ENCODE measurements at places on chromosomes 1 and 21. TPM values are rescaled to one million over a fixed set of nuclear protein-coding genes. Genes with fewer than 3 reads are reported as not detected.

- no peak for DNase-seq
Observed at GRCh38 chr1:42038261-42038660, 114.9 kb upstream of the GUCA2B start.

DNA sequence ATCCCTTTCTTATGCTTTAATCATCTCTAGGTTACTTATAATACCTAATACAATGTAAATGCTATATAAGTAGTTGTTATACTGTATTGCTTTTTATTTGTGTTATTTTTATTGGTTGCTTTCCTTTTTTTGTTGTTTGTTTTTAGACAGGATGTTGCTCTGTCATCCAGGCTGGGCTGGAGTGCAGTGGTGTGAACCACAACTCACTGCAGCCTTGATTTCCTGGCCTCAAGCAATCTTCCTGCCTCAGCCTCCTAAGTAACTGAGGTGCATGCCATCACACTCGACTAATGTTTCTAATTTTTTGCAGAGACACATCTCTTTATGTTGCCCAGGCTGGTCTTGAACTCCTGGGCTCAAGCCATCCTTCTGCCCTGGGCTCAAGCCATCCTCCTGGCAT, 26.9 kb downstream of the KRTAP19-8 start:
- DNase-seq: no peak

DNA sequence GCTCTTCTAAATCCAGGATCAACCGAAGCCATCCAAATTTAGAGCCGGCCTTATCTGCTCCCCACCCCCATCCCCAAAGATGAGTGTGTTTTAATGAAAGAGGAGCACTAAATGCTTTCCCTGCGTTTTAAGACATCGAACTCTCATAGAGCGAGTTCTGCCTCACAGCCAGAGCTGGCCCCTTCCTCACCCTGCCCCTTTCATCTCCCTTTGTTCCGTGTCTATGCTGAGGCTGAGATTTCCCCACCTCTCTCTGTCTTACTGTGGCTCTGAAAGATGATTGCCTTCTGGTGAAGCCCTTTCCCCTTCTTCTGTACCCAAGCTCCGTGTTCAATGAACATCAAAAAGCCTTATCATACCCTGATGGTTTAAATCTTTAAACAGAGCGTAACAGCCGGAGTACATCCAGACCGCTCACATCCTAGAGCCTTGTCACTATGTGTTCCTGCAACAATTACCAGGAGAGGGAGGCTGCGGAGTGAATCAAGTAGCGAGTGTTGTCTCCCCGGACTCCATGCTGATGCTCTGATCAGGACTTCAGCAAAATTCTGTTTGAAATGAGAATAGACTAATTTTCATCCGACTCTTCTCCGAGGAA, 110.1 kb downstream of the ZNF326 start:
- DNase-seq: no peak

DNA sequence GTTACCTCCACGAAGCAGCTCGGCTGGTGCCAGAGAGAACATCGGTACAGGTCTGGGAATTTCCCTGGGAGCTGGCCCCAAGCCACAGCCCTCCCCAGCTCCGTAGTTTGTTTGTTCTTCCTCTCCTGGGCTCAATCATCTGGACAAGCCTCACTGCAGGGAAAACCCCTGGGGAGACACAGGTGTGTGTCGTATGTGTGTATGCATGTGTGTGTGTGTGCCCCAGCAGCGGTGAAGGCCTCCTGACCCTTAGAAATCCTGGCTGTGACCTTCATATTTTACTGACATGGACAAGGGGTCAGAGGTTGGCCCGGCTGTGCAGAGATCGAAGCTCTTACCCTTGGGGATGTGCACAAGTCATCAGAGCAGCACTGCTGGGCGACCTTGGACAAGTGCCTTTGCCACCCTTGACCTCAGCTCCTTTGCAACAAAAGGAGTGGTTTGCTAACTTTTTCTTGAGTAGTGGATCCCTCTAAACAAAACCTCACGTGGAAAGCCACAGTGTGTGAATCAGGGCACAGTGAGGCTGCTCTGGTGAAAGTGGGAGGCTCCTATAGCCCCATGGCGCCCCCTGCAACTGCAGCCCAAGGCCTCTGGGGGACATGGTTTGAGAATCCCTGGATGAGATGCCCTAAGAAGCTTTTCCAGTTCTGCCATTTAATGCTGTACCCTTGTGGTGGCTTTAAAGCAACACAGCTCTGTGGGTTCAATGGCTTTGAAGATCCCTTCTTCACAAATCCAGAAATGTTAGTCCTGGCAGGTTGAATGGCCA, 12.3 kb upstream of the IL22RA1 start:
- peak; percentile 64 for DNase-seq

- DNase-seq: peak; percentile 78
Observed at GRCh38 chr1:117820694-117821381, 108.6 kb downstream of the GDAP2 start.

DNA sequence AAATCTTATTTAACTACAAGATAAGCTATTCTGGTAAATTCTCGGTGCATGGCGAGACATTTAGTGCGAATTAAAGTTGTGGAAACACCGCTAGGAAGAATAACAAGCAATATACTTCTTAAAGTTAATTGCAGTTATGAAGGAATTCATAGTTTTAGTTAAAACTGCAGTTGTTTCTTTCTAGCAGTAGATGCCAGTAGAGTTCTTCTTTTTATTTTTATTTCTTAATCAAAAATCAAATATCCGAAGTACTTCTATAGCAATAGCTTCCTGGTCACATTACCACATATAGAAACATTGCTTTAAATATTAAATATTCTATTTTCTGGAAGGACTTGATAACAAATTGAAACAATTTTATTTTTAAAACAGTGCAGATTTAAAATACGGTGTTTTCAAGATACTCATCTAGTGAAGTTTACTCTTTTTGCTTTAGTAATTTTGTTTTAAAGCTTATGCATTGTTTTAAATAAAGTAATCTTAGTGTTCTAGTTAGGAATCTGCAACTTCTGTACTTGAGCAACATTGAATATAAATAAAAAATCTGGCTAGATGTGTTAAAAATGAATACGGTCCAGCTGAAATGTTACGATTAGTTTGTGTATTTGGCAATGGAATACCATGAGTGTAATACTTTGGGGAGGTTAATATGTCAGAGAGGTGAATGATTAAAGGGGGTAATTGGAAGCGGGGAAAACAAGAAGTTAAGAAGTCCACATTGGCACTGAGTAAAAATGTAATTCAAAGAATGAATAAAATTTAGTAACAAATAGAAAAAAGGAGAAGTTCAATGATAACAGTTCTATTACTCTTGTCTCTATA, 2.7 kb upstream of the PRKACB start:
- no peak for DNase-seq

- no peak for DNase-seq
Observed at GRCh38 chr1:184389446-184389845, 2.6 kb downstream of the C1orf21 start.

- DNase-seq: no peak
Observed at GRCh38 chr1:203213126-203213525, 16.3 kb downstream of the CHIT1 start.

GRCh38 chr1:198701766-198702539, 63.1 kb downstream of the PTPRC start:
- DNase-seq: no peak

- no peak for DNase-seq
Observed at GRCh38 chr1:66305927-66306326, 228.0 kb upstream of the SGIP1 start.

GRCh38 chr1:180603223-180603849, 28.5 kb upstream of the XPR1 start:
- DNase-seq: no peak

DNA sequence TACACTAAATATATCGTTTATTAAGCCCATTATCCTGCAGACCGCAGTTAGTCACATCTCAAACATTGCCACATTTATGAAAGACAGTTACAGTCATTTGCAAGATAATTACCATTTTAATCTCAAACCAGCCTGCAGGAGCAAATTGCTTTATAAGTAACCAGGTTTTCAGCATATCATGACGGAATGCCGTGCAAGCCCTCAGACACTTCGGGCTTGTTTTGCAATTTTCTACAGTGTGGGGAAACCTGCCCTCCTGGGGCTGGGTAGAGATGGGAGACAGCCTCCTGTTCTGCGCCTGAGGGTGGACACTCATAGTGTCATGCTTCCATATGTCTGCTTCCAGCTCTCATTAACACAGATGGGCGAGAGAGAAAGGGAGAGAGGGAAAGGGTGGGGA, 563.9 kb downstream of the NPHP4 start:
- DNase-seq: no peak

GRCh38 chr1:206004826-206005225, 1.6 kb upstream of the RAB7B start:
- no peak for DNase-seq

DNA sequence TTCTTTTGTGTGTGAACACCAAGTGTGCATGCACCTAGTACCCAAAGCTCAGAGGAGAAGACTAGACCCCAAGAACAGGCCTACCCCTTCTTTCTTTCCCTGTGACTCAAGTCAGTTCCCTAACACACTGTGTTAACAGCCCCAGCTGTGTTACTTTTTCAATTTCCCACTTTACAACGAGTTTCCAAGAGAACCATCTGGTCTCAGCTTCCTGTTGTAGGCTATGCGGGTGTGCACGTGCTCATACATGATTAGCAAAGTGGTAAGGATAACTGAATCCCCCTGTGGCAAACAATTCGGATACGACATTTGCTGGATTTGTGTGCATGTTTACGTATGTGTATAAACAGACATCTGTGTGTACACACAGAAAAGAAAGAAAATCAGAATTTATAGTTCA, 17.9 kb downstream of the IFNAR2 start:
- DNase-seq: no peak

- DNase-seq: peak; percentile 83
Observed at GRCh38 chr1:110060034-110060661, 10.3 kb downstream of the ALX3 start.

DNA sequence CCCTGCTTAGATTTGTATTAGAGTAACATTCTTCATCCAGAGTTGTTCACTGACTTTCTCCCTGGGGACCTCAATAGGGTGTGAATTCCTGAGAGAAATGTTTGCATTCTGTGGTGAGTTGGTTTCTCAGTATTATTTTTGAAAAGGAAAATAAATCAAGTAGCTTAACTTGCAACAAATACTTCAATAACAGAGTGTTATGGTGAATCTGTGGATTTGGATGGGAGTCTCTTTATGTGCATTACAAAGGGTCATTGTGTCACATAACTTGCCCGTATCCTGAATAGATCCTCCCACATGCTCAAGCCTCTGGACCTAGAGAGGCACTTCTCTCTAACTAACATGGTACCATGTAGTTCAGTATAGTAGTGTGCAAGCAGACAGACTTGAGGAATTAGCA, 68.4 kb upstream of the IPO9 start:
- DNase-seq: no peak

GRCh38 chr1:25971811-25972180, 26.1 kb downstream of the PAFAH2 start:
- DNase-seq: no peak

DNA sequence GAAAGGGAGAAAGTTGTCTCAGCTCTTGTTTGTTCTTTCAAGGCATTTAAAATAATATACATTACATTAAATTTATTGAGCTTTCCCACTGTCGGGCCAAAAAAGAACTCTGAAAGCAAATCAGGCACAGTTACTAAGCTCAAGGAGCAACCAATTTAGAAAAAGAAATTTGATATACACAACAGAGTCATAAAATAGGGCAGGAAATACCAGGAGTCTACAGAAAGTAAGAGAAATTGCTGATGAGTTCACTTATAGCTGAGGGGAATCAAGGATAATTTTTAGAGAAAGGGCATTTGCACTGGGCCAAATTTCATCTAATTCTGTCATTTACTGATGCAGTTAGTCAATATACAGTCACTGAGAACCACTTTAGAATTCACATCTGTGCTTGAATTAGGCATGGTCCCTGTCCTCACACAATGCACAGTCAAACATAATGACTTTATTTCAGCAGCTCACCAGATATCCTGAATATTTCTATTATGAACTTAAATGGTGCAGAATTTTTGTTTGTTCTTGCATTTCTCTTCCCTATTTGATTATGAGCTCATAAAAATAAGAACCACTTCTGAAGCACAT, 249.6 kb upstream of the BEND5 start:
- no peak for DNase-seq

- no peak for DNase-seq
Observed at GRCh38 chr1:88649932-88650331, 34.1 kb upstream of the PKN2 start.

GRCh38 chr1:156246781-156247459, 936 bp downstream of the PAQR6 start:
- peak; percentile 86 for DNase-seq

DNA sequence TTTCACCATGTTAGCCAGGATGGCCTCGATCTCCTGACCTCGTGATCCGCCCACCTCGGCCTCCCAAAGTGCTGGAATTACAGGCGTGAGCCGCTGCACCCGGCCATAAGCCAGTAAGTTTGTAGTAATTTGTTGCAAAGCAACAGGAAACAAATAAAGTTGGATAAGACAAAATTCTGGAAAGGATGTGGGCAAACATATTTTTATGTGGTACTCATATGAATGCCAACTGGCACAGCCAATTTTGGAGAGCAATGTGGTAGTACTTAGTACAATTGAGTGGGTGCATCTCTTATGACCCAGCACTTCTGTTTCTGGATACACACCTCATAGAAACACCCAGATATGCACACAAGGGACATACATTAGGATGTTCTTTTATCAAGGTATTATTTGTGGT, 8.4 kb upstream of the IL12RB2 start:
- DNase-seq: no peak

- no peak for DNase-seq
Observed at GRCh38 chr1:218182455-218182854, 102.6 kb upstream of the RRP15 start.

- peak; percentile 54 for DNase-seq
Observed at GRCh38 chr21:45532826-45533360, 9.3 kb downstream of the SLC19A1 start.

DNA sequence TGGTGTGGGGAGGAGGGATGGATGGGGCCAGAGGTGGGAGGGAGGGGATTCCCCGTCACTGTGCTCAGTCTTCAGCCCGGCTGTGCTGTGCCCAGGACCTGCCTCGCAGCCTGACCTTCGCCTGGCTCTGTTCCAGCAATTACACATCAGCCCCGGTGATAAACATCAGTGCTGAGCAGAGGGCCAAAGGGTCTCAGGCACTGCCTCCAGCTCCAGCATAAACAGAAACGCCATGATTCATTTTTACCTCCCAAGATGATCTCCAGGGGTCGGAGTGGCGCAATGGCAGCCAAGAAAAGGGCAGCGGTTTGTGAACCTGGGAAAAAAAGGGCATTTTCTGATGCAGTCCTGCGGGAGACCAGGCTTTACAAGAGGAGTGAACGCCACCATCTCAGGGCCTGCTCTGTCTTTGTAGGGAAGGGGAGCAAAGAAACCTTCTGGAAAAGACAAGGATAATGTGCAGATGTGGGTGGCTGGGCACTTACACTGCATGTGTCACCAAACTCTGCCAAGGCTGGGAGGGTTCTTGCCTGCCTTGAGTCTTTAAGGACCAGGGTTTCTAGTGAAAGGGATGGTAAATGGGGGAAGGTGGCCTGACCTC, 28.1 kb downstream of the SHISA4 start:
- DNase-seq: peak; percentile 94

GRCh38 chr1:115643225-115643624, 1.5 kb downstream of the VANGL1 start:
- DNase-seq: no peak

The MPL gene
- total RNA-seq: 0.90 TPM

The NUDT4B gene
- total RNA-seq: 1.00 TPM

The FAM72D gene
- 0.42 TPM for total RNA-seq

The NUF2 gene
- total RNA-seq: 0.57 TPM

The KCNJ9 gene
- total RNA-seq: not detected

The FCRL2 gene
- not detected for total RNA-seq

The TNFSF18 gene
- total RNA-seq: 0.10 TPM

The PCSK9 gene
- not detected for total RNA-seq

The CD5L gene
- total RNA-seq: 0.10 TPM

The S100A13 gene
- total RNA-seq: 167 TPM

The SUSD4 gene
- total RNA-seq: 1.00 TPM

The NBPF14 gene
- total RNA-seq: 27.0 TPM

The DNAI4 gene
- total RNA-seq: 22.0 TPM

The WDR64 gene
- not detected for total RNA-seq

The OR2M2 gene
- total RNA-seq: not detected

The SV2A gene
- total RNA-seq: 7.5 TPM
